Fibroblast of pulmonary artery (primary cell): ENCODE measurements at places on chromosomes 5 and 9.

GRCh38 chr9:8637626-8638025 is 838.0 kb upstream of the DMAC1 start:
- DNase-seq, result no peak

- no peak for DNase-seq
These were observed 44.6 kb upstream of the EIF4EBP3 start for GRCh38 chr5:140502834-140503233.

DNA sequence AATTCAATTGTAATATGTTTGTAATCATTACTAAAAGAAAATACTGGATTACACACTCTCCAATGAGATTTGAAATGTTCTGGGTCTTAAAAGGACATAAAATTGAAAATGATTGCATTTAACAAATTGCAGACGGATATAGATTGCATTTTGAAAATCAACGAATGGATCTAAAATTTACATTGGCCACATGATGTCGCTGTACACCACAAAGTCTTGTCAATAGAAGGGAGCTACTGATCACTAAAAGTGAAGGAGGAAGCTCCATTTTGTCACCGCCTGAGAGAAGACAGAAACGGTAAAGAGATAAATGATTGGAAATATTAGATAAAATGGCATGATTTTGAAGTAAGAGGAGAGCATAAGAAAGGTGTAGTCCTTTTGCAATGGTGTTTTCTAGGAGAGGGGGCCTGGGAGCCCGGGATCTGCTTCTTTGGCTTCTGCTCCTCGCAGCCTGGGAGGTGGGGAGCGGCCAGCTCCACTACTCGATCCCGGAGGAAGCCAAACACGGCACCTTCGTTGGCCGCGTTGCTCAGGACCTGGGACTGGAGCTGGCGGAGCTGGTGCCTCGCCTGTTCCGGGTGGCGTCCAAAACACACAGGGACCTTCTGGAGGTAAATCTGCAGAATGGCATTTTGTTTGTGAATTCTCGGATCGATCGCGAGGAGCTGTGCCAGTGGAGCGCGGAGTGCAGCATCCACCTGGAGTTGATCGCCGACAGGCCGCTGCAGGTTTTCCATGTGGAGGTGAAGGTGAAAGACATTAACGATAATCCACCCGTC is at the start of gene PCDHA1:
Gene PCDHA1 (plus strand): TSS at position 236 of the 782 bp plus-strand sequence.
- DNase-seq, result no peak

DNA sequence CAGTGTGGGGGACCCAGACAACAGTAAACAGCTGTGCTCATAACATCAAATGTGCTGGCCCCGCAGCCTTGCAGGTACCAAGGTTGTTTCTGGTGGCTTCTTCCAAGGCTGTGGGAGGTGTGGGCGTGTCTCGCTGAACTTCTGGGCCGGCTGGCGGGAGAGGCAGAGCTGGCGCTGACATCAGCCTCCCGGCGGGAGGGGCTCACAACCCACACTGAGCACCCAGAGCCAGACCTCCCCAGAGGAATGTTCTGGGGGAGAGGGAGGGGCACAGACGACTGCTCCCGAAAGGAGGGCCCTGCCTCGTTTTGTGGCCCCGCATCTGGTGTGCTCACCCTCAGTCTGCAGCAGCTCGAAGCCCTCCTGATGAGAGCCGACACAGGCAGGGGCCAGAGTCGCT is 6.9 kb upstream of the SLC12A7 start:
- peak; percentile 17 for DNase-seq

GRCh38 chr5:39164529-39165402 is 54.6 kb downstream of the FYB1 start:
- DNase-seq, result no peak

DNA sequence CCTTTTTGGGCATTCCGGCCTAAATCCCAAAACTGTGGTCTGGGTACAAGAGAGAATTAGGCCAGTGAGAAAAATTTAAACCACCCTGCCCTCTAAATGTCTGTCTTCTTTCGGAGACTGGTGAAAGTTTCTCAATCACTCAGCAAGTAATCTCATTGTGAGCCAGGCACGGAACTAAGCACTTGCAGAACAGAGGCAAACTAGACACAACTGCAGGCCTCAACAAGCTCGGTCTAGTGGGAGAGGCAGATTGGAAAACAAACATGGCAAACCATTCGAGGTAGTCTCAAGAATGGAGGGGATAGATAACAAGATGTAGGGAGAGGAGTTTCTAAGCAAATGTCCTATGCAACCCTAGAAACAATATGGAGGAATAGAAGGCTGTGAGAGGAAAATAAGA is 8.9 kb upstream of the C5orf58 start:
- peak; percentile 7 for DNase-seq

GRCh38 chr5:151868451-151868850 is 56.2 kb downstream of the GLRA1 start:
- no peak for DNase-seq

- DNase-seq, result peak; percentile 10
These were observed 431.3 kb upstream of the ITGA1 start for GRCh38 chr5:52356311-52356918.

DNA sequence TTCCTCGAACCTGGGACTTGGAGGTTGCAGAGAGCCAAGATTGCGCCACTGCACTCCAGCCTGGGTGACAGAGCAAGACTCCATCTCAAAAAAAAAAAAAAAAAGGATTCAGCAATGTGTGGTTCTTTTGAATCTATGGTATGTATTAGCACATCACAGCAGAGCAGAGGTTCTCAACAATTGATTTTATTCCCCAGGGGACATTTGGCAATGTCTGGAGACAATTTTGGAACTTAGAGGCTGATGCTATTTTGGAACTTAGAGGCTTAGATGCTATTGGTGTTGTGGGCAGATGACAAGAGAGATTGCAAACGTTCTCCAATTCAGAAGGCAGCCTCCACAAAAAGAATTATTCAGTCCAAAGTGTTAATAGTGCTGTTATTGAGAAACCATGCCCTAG is 115.2 kb downstream of the TMC1 start:
- no peak for DNase-seq

- no peak for DNase-seq
These were observed 47.7 kb upstream of the FUBP3 start for GRCh38 chr9:130531670-130532069.

- DNase-seq, result peak; percentile 97
These were observed 173.9 kb downstream of the WDR70 start for GRCh38 chr5:37552770-37553719.

- DNase-seq, result no peak
These were observed 147.6 kb downstream of the CEMIP2 start for GRCh38 chr9:71620746-71621145.

GRCh38 chr5:178902849-178903248 is 7.1 kb downstream of the ZFP2 start:
- DNase-seq, result no peak

- peak; percentile 14 for DNase-seq
These were observed at the start of gene STK32A for GRCh38 chr5:147234825-147235635. STK32A (plus strand) TSS chr5:147235026; CDS start chr5:147239635, 4,609 bp downstream.
